Muscle of back (tissue), 13 donors: ENCODE measurements at places on chromosomes 2 and 18. TPM values are rescaled to one million over a fixed set of nuclear protein-coding genes. Genes with fewer than 3 reads are reported as not detected.
A peak's percentile ranks its signal among the peaks of the same experiment; 100 is the strongest.

DNA sequence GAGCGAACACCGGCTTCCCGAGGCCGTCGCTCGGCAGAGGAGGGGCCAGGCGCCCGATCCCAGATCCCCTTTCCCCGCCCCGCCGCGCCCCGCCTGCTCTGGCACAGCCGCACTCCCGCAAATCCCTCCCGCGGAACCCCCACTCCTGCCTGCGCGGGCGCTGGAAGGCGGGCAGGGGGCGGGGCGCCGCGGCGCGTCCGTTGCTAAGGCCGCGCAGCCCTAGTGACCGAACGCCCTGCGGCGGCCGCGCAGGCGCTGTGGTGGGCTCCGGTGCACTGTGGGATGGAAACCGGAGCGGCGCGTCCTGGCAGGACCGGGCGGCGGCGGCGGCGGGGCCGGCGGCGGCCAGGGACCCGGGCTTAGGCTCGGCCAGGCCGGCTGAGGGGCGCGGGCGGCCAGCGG lies at the start of gene TRAF3IP1:
TRAF3IP1 (plus strand) TSS at position 273 of the 402 bp plus-strand sequence. CDS start 145 bp downstream, outside the sequence.
- peak; percentile 97 for DNase-seq

DNA sequence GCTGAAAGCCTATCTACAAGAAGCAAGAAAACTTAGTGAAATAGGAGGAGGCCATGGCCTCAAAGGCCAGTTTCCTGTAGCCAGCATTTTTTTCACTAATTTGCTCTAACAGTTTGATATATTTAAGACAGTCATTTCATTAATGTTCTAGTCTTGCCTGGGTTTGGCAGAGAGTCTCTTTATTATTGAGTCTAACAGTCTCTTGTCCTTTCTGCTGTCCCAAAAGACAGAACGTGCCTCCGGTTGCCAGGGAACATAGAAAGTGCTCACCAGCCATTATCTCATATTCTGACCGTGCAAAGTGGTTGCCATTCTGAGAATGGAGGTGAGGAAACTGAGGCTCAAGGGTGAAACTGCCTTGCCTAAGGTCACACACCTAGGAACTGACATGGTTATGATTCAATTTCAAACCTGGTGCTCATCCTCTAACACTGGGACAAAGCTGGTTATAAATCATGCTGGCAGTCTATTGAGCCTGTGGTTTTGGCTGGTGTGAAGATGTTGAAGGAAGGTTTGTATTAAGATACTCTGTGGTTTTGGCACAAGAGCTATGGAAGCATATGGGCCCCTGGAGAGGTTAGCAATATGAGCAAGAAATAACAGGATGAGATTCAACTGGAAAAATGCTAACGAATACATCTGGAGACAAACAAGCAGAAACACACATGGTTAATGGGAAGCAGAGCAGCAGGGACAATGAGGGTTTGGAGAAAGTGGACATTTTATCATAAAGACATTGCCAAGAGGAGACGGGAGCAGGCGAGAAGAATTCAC lies 903.3 kb upstream of the KLHL29 start:
- peak; percentile 93 for DNase-seq

- DNase-seq: no peak
Measured at GRCh38 chr18:73777356-73778031, 370.1 kb downstream of the FBXO15 start.

- DNase-seq: peak; percentile 94
Measured at GRCh38 chr2:28665041-28665704, 86.5 kb upstream of the PPP1CB start.

- no peak for DNase-seq
Measured at GRCh38 chr2:229488232-229488631, 217.1 kb upstream of the PID1 start.

DNA sequence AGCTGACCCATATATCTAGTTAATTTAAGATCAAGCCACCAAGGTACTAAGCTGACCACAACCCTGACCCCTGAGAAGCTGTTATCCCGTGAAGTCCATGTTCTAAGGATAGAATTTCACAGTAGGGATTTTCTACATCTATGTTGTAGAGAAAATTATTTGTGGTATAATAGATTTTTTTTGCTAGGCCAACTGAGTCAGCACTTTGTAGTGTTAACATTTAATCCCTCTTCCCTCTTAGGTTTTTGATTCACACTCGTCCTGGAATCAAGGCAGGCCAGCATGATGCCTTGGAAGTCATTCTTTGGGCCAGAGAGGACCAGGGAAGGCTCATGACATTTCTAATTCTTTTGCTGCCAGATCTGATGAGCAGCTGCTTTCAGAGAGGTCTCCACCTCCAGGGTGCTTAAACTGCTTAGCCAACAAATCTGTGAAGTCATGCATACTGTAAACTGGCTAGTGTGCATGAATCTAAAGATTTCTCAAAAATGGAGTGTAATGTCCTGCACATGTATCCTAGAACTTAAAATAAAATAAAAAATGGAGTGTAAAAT lies 102.5 kb downstream of the RBM43 start:
- DNase-seq: peak; percentile 46

DNA sequence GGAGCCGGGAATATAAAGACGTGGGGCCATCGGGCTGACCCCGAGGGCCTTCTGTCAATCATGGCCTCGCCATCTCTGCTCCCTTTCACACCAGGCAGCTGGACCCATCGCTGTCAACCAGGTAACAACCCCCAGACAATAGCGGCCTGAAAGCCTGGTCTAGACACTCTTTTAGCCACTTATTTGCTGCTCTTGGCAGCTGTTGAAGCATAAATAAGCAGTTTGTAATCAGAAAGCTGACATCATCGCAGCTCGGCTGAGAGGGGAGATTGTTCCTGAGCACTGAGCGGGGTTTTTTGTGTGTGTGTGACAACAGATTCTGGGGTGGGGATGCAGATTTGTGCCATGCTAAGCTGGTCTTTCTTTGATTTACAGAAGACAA lies 423.6 kb upstream of the POU3F3 start:
- DNase-seq: no peak

DNA sequence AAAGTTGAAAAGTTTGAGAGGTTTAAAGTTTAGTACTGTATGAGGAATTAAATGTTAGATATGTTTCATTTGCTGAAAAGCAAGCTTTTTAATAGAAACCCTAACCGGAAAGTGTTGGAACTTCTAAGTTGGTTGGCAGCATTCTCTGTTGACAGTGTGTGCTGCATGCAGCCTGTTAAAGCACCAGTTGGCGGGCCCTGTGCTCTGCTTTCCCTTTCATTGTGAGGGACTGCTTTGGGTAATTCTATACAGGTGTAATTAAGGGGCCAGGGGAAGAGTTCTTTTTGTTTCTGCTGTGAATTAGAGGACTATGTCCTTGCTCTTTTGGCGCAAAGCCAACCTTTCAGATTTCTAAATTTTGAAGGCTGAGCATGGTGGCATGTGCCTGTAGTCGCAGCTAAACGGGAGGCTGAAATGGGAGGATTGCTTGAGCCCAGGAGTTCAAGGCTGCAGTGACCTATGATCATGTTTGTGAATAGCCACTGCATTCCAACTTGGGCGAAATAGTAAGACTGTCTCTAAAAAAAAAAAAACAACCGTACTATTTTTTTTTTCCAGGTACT lies 20.1 kb downstream of the PLEKHB2 start:
- DNase-seq: no peak

DNA sequence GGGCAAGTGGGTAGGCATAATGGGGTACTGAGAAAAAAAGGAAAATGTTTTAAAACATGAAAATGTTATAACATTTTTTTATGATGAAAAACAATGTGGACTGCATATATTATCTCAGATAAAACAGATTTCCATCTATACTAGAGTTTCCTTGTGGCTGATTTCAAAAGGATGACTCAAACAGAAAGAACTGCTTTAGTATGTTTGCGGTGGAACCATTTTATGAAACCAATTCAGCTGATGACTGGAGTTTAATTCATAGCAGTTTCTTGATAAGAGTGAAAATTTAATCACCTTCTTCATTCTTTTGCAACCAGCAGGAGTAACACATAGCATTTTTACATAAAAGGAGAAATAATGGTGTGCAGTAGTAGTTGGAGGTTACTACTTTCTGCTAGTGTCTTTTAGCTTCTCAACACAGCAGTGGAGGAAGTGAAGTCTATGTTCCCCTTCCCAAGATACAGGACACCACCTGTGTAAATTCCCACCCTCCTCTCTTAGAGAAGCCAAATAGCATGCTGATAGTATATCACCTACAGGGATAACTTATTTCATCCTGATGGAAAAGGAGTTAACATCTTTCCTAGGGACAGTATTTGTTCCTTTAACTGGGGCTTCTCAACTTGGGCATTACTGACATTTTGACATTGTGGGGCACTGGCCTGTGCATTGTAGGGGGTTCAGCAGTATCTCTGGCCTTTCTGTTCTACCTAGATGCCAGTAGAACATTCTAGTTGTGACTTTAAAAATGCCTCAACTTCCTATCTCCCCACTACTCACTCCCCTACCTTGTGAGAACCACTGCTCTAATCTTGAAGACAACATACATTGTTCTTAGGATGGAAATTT lies 29.9 kb downstream of the PELI1 start:
- DNase-seq: no peak

DNA sequence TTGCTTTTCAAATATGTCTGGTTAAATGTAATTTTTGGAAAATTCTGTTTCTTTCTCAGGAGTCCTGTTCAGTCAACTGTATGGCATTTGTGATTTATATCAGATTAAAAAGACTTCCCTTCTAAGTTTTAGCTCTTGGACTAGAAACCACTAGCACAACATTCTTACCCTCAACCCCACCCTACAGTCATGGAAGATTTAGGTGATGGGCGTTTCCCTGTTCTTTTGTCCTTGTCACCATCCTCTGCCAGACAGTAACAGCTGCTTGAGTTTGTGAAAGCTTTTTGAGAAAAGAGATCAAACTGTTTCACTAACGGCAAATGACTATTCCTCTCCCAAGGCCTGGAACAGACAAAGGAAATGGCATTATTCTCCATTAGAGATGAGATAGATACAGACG lies 31.8 kb downstream of the SERPINB5 start:
- peak; percentile 9 for DNase-seq

- no peak for DNase-seq
Measured at GRCh38 chr2:150878356-150878755, 383.3 kb downstream of the RBM43 start.

DNA sequence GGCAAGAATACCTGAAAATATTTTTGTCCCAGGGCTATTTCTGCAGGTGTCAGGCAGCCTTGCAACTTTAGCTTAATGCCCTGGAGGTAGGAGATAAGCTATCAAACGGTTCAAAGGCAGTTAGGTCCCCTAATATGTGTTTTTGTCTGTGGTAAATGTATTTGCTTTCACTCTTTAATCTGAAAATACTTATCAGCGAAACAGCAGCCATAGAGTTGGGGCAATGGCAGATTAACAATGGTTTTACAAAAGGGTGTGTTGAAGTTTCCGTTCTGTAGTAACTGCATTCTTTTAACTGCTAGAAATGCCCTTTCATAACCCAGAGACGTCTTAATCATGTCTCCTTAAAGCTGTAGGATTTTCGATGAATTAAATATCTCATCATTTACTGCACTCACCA lies 265.0 kb upstream of the TRIB2 start:
- DNase-seq: no peak

DNA sequence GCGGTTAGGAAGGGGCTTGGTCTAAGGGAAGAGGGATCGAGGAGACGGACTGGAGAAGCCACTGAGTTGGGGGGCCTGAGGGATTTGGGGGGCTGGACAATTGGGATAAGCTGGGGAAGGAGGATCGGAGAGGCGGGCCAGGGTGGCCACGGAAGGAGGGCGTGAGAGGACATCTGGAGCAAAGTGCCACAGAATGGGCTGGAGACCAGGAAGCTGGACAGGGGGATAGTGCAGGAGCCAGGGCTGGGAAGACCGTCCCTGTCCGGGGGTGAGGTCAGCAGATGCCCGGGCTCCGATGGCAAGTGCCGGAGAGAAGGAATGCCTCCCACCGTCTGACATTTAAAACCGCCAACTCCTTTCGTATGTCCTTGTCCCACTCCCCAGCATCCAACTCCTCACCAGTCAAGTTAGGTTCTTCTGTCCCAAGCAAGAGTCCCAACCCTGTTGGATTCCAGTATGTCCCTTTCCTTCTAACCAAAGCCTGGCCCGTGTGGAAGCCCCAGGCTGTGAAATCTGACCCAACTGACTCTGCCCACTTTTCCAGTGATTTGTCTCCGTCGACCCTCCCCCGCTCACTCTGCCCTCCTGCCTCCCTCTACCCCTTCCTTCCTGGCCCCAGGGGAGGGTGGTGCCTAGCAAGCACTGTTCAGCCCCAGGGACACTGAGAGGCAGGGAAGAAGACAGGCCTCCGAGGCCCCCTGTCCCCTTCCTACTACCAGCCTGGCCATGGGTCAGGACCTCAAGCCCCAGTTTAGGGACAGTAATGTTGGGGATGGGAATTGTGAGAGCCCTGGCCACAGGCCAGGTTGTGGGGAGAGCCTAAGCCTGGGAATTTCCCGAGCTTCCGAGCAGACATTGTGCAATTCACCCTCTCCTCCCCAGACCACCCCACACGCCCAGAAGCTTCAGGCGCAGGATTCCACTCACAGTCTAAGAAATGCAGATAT lies 31.5 kb upstream of the TMBIM1 start:
- DNase-seq: peak; percentile 35

DNA sequence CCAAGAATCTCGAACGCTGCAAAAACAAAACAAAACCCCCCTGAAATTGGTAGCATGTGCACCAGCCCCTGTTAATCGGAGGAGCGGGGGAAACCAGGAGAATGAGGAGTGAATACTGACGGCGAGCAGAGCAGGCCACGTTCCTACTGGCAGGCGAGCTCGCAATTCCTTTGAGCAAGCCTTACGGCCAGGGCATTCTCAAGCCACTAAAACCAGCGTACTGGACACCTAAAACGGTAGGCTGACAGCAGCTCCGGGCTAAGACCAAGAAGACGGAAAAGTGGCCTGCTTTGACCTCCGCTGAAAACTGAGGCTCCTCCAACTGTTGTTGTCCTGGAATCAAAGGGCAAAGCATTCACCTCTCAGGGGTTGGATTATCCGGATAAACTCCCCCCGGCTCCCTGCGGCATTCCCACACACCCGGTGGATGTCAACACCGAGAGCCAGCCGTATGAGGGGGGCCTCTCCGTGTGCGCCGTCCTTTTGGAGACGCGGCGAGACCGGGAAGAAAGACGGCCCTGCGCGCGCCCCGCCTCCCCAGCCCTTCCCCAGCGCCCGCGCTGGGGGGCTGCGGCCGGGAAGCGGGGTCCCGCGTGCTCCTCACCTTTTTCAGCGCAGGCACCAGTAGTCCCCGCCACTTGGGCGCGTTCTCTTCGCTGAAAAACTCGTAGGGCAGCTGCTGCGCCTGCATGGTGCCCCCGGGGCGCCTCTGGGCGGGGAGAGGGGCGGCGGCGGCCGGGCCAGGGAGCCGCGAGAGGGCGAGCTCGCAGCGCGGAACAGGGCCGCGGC lies 925 bp downstream of the SOS1 start:
- DNase-seq: peak; percentile 63

DNA sequence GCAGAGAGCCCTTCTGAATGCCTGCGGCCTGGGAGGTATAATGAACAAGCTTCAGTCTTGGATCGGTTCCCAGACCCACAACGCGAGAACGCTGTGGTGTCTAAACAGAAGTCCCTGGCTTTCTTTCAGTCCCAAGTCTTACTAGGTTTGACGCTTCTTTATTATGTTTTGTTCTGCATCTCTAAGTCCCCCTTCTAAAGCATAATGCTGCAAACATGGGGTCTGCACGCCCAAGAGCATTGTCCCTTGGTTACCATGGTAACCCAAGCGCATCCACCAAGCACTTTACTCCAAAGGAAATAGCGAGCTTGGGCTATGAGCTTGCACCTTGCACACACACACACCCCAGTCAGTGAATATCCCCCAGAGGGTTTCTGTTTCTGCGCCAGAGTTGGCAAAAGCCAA lies 193.7 kb downstream of the INO80D start:
- no peak for DNase-seq

- no peak for DNase-seq
Measured at GRCh38 chr2:234973008-234973407, 21.2 kb downstream of the SH3BP4 start.

Gene HSPD1
- polyA plus RNA-seq: 281 TPM

Gene LRP2
- 0.14 TPM for polyA plus RNA-seq

Gene PDCD1
- 0.17 TPM for polyA plus RNA-seq

Gene DLGAP1
- 1.5 TPM for polyA plus RNA-seq

Gene TBR1
- polyA plus RNA-seq: 0.04 TPM

Gene SSB
- 122 TPM for polyA plus RNA-seq

Gene PKDCC
- 131 TPM for polyA plus RNA-seq

Gene RAB27B
- polyA plus RNA-seq: 1.1 TPM
